ENCODE measurements at places on chromosomes 12 and 14.

GRCh38 chr12:53251477-53252348 lies 16.4 kb upstream of the ESPL1 start:
- no peak for DNase-seq

DNA sequence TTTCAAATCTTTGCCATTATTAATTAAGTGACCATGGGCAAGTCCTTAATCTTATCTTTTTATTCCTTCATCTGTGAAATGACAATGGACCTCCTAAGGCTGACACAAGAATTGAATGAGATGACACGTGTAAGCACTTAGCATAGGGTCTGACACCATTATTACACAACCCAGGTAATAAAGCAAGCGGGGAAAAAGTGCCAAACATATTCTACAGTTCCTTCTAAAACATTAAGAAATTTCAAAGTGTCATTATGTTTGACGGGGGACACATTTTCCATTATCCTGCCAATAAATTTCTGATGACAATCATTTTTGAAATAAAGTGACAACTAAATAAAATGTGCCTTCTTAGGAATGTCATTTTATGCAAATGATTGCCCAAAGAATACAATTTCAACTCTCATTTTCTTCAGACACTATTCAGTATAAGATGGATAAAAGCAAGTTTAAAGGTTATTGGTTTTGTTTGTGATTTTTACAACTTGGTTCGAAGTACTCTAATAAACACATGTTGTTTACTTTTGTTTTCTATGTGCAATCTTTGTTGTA lies 3.0 kb downstream of the ANKS1B start:
- DNase-seq: no peak

GRCh38 chr12:51448618-51449256 lies 24.1 kb downstream of the SLC4A8 start:
- DNase-seq: no peak

GRCh38 chr12:22981711-22982110 lies 356.7 kb downstream of the ETNK1 start:
- DNase-seq: no peak

- DNase-seq: no peak
Observed at GRCh38 chr12:5492562-5492961, 60.7 kb downstream of the NTF3 start.

DNA sequence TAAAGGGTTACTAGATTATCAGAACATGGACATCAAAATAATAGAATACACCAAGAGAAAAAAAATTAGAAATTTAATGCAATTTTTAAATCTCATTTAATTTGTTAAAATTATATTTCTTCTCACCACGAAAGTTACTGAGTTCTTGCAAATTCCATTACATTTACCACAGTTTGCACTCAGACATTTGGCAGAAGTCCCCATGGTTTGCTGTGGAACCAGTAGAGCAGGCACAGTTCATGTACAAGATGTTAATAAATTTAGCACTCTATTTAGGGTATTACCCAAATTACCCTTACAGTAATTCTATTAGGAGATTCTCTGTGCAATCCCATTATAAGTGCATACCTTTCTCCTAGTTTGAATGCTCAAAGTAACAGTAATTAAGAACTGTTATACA lies 9.7 kb downstream of the SCN8A start:
- DNase-seq: no peak

DNA sequence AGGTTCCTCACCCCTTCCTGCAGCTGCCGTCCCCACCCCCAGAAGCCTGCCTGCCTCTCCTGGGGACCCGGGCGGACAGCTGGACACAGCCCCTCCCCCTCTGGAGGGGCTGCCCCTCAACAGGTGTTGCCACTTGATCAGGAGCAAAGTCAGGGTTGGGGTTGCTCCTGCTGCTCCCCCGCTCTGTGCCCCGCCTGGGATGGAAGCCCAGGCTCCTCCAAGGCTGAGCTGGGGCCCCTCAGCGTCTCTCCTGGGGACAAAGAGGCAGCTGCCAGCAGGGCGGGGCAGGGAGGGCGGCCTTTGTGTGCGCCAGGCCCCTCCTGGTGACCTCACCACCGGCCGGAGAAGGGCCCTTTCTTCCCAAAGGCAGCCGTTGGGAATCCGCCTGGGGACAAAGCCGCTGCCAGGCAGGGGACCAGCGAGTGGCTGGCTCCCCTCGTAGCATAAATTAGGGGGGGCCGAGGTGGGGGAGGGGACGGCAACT lies 13.7 kb downstream of the TRMT61A start:
- no peak for DNase-seq

DNA sequence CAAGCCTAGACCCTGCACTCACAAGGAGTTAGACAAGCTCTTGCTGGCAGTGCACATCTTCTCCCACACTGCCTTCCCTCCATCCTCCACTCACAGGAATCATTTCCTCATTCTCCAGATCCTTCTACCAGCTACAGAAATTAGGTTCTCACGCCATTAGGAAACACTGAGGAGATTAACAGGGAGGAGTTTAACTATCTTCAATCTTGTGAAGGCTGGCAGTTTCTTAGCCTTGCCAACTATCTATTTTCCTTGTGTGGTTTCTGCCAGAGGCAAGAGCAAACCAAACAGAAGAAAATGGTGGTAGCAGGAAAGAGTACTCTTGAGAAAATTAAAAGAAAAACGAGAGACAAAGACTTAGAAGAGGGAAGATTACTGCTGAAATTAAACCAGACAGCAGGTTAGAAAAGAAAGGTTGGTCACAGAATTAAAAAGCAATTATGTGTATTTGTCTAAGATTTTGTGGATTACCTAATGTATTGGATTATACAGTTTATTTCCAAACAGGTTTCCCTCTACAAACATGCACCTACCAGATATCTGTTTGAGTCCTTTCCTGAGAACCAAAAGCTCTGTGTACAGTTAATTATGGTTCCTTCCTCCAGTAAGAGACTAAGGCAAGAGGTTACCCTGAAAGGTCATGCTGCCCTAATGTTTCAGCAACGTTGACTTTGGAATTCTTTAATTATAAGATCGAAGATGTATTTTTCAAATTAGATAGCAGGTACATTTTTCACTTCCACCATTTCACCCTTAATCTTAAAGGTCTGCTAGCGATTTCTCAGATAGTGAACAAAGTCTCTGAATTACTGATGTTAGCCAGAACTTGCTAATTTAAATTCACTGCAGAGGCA lies 5.0 kb downstream of the RERG start:
- DNase-seq: no peak

DNA sequence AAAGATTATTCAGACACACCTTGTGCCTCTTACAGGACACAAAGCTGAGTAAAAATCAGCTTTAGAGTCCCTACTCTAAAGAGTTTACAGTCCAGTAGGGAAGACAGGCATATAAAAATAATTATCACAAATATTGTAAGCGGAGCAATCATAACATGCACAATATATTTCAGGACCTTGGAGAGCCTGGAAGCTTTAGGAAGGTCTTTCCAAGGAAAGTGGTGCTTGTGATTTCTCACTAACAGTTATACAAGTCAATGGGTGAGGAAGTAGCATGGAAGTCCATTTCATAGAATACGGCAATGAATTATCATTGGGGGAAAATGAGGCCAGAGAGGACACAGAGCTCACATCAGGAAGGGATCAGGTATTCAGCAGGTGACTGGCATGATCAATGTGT lies 268.3 kb downstream of the C12orf50 start:
- DNase-seq: no peak

DNA sequence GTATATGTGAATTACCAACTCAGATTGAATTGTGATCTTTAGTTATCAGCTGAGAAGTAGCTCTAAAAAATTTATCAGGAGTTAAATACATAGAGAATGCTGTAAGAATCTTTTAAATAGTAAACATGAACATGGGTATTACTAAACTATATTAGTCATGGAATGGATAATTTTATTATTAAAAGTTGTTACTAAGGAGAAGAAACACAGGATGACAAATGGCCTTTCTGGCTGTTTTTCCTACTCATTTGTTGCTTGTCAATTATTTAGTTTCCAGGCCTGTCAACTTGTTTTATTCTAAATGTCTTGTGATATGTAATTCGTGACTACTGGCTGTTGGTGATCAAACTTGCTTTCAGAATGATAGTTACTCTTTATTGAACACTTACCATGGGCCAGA lies 58.7 kb downstream of the KTN1 start:
- no peak for DNase-seq

DNA sequence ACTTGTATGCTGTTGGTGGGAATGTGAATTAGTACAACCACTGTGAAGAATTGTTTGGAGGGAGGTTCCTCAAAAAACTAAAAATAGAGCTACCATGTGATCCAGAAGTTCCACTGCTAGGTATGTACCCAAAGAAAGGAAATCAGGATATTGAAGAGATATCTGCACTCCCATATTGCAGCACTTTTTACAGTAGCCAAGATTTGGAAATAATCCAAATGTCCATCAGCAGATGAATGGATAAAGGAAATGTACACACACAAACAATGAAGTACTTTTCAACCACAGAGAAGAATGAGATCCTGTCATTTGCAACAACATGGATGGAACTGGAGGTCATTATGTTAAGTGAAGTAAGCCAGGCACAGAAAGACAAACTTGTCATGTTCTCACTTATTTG lies 25.9 kb downstream of the TIGAR start:
- no peak for DNase-seq

- no peak for DNase-seq
Observed at GRCh38 chr14:51129130-51129529, 34.2 kb upstream of the TRIM9 start.

- DNase-seq: no peak
Observed at GRCh38 chr12:24728366-24728765, 220.5 kb downstream of the BCAT1 start.

DNA sequence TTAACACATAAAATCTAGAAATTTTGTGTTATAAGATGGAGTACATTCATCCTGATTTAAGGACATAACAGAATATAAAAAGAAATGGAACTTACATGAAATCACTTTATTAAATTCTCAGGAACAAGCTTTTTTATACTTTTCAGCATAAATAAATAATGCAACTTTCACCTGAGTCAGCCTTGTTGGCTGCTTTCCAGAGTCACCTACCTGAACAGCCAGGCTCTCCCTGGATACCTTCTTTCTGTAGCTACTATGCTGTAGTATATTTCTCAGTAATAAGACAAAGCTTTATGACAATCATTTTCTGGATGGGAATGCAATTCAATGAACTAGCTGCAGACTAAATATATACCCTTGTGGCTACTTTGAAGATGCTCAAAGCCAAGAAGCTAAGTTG lies 111.9 kb downstream of the NTS start:
- DNase-seq: no peak

DNA sequence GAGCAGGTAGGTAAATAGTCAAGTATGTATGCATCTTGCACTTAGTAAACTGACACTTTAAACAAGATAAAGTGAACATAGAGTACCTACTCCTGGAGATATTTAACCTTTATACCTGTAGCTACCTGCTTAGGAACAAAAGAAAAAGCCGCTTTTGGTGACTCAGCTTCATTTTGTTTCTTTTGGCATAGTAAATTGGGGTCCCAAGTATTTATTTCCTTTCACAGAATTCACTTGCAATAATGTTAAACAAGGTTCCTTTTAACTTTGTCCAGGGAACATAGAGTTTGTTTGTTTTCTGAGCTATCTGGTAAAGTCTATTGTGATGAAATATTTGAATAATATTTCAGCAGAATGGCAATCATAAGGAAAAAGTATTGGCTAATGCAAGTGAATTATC lies 20.0 kb downstream of the SLCO1B3 start:
- DNase-seq: no peak

- DNase-seq: no peak
Observed at GRCh38 chr12:18250313-18250916, 10.9 kb upstream of the PIK3C2G start.

DNA sequence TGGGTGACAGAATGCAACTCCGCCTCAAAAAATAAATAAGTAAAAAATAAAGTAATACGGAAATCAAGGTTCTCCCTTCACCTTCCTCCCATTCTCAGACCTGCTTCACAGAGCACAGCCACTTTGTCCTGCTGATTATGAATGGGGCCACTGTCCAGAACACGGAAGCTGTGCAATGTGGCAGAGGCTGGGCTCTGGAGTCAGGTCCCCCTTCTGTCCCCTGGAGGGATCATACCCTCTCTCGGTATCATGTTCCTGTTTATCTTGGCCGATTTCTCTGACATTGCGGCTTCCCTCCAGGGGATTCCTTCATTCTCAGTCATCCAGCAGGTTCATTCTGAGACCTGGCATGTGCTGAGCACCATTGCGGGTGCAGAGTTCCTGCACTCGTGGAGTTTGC lies 11.3 kb downstream of the PPP2R5C start:
- no peak for DNase-seq

GRCh38 chr12:6450869-6451347 lies 934 bp upstream of the TAPBPL start:
- DNase-seq: no peak

DNA sequence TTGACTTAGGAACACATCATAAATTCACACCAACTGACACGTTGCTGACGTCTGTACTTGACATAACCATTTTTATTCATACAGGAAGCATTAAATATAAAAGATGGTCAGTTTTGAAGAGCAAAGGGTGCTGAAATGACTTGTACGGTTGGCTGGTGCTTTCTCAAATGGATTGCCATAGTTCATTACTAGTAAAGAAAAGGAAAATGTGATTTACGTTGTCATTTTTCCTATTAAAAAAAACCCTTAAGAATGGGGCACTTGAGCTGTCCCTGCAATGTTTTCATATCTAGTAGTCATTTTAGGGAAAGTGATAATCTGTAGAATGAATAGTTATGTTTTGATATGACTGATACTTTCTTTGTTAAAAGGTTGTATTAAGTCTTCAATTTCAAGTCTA lies 22.5 kb upstream of the MANSC4 start:
- no peak for DNase-seq

GRCh38 chr12:109378569-109378968 lies 30.9 kb downstream of the MYO1H start:
- DNase-seq: no peak

DNA sequence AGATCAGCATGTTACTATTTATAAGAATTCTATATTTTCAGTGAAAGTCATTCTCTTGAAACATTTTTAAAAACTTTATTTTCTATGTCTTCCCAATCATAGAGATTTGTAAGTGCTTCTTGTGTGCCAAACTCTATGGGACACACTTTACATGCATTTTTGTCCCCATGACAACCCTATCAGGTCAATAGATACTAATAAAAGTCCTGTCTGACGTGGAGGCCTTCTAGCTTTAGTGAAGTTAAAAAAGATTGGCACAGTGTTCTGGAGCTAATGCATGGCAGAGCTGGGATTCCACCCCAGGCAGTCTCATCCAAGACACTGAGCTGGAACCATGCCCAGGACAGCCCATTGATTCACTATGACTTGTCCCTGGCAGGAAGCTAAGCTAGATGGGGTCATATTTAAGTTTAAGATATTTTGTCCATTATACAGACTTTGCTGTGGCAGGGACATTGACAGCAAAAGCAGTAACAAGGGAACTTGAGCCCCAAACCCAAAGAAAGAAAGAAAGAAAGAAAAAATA lies 28.1 kb downstream of the TTC6 start:
- no peak for DNase-seq

GRCh38 chr12:29562110-29562804 lies 64.8 kb upstream of the OVCH1 start:
- no peak for DNase-seq

Data from stimulated activated CD4-positive, alpha-beta T cell treated with anti-CD3 and anti-CD28 coated beads, Interleukin-1b, Interleukin-23, amount 100 ng/mL, for 24 hours (primary cell).